ENCODE measurements at places on chromosomes 13 and 19.

GRCh38 chr19:16402041-16402440, 69.7 kb downstream of the EPS15L1 start:
- H3K27me3 ChIP-seq, result no peaks in the 10 kb centered on the region
- no peak overlapping the region for H3K27ac ChIP-seq

DNA sequence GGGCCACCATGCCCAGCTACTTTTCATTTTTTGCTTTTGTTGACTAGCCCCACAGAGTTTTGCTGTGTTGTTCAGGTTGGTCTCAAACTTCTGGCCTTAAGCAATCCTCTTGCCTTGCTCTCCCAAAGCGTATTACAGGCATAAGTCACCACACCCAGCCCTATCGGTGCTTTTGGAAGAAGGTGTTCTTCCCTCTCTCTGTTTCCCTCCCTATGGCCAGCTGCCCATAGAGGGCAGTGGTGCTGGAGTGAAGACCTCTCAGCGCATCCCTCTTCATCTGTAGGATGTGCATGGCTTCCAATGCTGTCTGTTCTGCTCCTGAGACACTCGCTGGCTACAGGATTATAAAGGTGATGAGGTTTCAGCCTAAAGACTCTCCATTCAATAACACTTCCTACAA, 1.3 kb upstream of the CD22 start:
- no peak for DNase-seq
- no peaks in the 10 kb centered on the region for H3K36me3 ChIP-seq
- H3K4me3 ChIP-seq, result no peak overlapping the region
- H3K27ac ChIP-seq, result no peak overlapping the region
- no peaks in the 10 kb centered on the region for H3K4me1 ChIP-seq

DNA sequence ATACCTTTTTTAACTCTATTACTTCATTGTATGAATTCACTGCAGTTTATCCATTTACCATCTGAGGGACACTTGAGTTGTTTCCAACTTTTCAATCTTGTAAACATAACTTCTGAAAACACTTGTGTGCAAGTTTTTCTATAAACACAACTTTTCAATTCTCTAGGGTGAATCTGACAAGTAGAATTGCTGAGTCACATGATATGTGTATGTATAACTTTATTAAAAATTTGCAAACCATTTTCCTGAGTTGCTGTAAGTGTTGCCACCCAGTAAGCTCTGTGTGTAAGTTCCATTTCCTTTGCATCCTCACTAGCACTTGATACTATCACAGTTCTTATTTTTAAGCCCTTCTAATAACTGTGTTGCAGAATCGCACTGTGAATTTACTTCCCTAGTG, 1415.6 kb upstream of the ATXN8OS start:
- no peak overlapping the region for H3K27ac ChIP-seq
- H3K4me3 ChIP-seq, result no peak overlapping the region
- no peaks in the 10 kb centered on the region for H3K27me3 ChIP-seq
- H3K36me3 ChIP-seq, result no peaks in the 10 kb centered on the region

DNA sequence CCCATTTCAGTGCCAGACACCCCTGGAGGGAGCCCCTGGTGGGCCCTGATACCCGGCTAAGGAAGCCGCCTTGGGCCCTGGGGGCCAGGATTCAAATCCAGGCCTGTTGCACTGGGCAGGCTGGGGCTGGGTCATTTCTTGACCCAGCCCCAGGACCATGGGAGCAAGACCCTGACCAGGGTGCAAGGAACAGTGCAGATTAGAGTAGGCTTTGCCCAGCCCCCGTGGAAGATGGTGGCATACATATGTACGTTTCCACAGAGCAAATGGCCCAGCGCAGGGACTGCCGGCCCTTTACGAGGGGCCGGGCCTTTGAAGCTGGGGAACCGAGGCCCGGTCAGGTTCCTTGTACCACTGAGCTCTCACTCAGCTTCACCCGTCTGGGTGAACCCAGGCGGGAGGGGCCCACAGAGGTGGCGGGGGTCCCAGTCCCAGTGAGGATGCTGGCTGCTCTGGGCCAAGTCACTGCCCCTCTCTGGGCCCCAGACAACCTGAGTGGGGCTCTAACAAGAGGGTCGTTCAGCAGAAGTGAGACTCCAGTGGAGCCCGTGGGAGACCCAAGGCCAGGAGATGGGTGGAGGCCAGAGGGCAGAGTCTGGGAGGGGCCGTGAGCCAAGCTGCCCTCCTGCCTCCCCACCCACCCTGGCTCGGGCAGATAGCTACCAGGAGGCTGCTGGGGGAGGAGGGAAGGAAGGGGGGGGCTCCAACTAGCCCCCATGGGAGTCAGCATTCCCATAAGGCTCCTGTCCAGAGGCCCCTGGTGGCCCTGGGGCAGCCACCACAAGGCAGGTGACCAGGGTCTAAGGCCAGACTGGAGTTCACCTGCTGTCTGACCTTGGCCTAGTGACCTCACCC, 2.7 kb downstream of the MKNK2 start:
- no peak for DNase-seq
- peak overlapping the region; percentile 99 for H3K27ac ChIP-seq
- peaks cover 81% of the 10 kb centered on the region for H3K4me1 ChIP-seq
- peaks cover 25% of the 10 kb centered on the region for H3K36me3 ChIP-seq

DNA sequence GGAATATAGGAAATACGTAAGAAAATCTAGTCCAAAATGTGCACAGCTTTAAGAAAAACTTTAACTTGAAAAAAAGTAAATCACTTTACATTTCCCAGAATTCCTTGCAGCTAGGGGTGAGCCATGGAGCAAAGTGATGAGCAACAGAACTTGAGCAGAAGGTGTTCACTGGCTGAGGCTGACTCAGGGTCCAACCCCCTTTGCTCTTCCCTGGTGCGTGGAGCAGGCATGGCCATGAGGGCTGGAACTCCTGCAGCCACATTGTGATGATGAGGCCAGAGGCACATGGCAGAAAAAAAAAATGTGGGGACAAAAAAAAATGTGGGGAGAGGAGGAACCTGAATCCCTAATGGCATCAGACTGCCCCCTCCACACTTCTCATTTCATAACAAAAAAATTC, 9.9 kb upstream of the PLA2G4C start:
- no peak overlapping the region for H3K27ac ChIP-seq
- DNase-seq, result no peak
- H3K4me1 ChIP-seq, result peaks cover 29% of the 10 kb centered on the region
- no peaks in the 10 kb centered on the region for H3K27me3 ChIP-seq
- H3K36me3 ChIP-seq, result no peaks in the 10 kb centered on the region

DNA sequence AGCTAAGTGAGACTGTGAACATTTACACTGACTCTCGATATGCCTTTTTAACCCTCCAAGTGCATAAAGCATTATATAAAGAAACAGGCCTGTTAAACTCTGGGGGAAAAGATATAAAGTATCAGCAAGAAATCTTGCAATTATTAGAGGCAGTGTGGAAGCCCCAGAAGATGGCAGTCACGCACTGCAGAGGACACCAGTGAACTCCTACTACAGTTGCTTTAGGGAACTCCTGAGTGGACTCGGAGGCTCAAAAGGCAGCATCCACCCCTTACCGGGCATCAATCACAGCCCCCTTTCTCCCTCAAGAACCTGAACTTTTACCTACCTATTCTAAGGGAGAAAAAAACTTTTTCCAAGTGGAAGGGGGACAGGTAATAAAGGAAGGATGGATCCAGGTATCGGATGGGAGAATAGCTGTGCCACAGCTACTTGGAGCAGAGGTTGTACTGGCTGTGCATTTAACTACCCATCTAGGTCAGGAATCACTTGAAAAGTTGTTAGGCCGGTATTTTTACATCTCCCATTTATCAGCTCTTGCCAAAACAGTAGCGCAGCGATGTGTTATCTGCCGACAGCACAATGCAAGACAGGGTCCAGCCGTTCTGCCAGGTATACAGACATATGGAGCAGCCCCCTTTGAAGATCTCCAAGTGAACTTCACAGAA, 80.1 kb downstream of the ZNF486 start:
- no peak overlapping the region for H3K4me3 ChIP-seq
- DNase-seq, result no peak
- H3K27me3 ChIP-seq, result no peaks in the 10 kb centered on the region
- H3K27ac ChIP-seq, result no peak overlapping the region
- no peaks in the 10 kb centered on the region for H3K36me3 ChIP-seq
- no peaks in the 10 kb centered on the region for H3K4me1 ChIP-seq

Data from esophagus squamous epithelium (tissue), 5 donors.